Neural progenitor cell (in vitro differentiated cells): ENCODE measurements at places on chromosomes 3 and 15.

GRCh38 chr3:162166543-162166942, 669.9 kb downstream of the OTOL1 start:
- DNase-seq, result no peak

GRCh38 chr3:141776885-141777284, 13.7 kb downstream of the GRK7 start:
- no peak for DNase-seq

- no peak for DNase-seq
Observed at GRCh38 chr3:72186400-72186855, 401.5 kb upstream of the PROK2 start.

GRCh38 chr3:194718079-194718478, 32.4 kb downstream of the FAM43A start:
- no peak for DNase-seq

- no peak for DNase-seq
Observed at GRCh38 chr15:63945838-63946298, 100.4 kb downstream of the DAPK2 start.

GRCh38 chr3:160171813-160172212, 53.4 kb upstream of the C3orf80 start:
- DNase-seq, result no peak

DNA sequence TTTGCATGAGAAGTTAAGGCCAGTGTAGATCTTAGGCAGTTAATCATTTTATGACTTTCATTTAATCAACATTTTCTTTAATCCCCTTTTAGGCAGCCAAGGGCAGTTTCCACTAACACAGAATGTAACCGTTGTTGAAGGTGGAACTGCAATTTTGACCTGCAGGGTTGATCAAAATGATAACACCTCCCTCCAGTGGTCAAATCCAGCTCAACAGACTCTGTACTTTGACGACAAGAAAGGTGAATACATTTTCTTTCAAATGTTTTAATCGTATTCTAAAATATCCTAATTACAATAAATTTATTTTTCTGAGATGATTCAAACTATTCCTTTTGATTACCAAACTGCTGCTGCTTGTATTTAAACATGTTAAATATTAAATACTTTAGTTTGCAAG, 843.2 kb downstream of the CADM2 start:
- peak; percentile 48 for DNase-seq
